ENCODE measurements at places on chromosomes 13 and 19.

- no peak for DNase-seq
Observed at GRCh38 chr13:76813891-76814290, 72.3 kb downstream of the KCTD12 start.

DNA sequence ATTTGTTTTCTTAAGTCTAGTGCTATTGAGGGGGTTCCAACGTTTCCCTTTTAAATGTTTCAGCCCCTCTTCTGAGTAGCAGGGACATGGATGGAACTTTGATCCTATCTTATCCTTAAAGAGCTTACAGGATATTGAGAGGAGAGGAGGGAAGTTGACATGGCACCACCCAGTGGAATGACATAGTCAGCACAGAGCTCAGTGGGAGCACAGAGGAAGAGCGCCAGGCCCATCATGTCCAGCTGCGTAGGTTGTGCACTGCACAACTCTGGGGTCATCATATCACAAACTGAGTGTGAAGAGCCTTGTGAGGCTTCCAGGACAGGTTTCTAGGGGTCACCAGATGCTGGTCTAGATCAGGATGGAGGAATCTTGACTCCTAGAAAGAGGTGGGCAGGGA lies 4.6 kb upstream of the CDC42EP5 start:
- DNase-seq = no peak

DNA sequence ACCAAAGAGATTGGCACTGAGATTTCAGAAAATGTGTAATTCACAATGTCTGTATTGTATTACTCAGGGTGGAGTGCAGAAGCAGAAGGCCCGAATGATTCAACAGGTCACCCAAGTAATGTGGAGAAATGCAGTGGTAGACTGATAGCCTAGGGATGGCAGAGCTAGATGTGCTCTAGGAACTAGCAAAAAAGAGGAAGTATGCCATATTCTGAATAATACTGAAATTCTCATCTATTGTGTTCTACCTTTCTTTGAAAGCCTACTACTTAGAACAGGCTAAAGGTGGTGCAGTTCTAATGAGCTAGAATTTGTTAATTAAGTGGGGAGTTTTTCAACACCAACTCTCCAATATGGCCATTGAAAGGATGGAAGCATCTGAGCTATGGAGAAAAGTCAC lies 1449.8 kb upstream of the MIR17HG start:
- DNase-seq = no peak

- peak; percentile 43 for DNase-seq
Observed at GRCh38 chr13:40026174-40026585, 370.7 kb downstream of the COG6 start.

DNA sequence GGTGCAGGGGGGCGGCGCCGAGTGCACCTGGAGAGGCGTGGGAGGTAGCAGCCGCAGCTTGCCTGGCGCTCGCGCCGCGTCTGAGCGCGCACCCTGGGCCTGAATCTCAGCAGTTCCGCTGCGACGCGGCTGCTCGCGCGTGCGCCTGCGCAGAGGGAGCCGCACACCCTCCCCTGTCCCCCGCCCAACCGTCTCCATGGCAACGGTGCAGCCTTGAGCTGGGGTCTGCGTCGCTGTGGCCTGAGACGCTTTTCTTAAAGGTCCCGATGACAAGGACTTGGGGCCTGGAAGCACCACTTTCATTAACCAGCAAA lies at the start of gene PNMA8B:
PNMA8B (minus strand) TSS at position 82 of the 314 bp plus-strand sequence. CDS start 402 bp downstream, outside the sequence.
- DNase-seq = no peak

DNA sequence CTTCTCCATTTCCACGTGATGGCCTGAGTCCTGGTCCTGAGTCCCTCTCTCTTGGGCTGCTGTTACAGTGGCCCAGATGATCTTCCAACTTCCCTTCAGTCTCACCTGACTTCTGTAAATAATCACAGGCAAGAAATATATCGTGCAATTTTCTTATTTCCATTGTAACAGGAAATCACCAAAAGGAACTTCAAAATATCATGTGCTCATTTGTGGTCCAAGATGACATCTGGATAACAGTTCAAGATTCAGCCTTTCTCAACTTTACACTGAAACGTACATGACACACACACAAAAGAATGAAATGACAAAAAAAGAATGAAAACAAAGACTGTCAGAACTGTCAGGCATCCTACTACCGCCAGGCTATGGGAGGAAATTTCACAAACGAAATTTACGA lies 22.0 kb upstream of the RAP2A start:
- DNase-seq = no peak

- DNase-seq = no peak
Observed at GRCh38 chr13:32164622-32165268, 133.2 kb downstream of the FRY start.

DNA sequence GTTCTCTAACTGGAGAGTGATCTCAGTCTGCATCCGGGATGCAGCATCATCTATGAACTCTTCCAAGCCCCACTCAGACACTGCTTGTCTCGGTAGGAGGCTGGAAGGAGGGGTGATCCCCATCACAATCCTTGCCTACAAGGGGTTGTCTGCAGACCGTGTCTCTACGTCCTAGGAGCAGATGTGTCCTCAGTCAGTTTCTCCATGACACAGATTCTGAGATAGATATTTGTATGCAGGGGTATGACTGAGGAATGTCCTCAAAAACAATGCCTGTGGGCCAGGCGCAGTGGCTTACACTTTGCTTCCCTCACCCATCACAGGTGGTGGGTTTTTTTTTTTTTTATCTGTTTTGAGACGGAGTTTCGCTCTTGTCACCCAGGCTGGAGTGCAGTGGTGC lies 871 bp downstream of the NCR1 start:
- DNase-seq = no peak

- DNase-seq = no peak
Observed at GRCh38 chr13:33213024-33213768, 72.4 kb downstream of the STARD13 start.

DNA sequence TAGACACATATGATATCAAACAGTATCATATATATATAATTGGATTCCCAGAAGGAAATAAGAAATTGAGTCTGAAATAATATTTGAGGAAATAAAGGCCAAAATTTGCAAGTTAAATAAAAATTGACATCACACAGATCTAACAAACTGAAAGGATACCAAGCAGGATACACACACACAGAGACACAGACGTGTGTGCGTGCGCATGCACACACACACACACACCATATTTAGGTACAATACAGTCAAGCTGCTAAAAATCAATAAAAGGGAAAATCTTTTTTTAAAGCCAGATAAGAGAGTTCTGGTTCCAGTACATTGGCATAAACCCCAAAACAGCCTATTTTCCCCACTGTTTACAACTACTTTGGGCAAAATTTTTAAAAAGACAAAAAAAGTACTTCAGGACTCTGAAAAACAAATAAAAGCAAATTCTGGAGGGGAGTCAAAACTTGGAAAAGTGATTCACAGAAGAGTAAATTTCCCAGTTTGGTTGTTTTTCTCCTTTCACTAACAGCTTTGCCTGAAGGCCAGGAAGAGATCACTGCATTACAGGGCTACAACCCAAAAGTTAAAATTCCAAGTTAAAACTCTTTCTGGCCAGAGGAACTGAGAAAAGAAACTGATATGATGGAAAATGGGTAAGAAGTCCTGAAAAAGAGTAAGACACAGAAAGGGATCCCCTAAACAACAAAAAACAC lies 16.2 kb downstream of the MYCBP2 start:
- no peak for DNase-seq

GRCh38 chr13:112876305-112877000 lies 92.6 kb upstream of the MCF2L start:
- DNase-seq = no peak

DNA sequence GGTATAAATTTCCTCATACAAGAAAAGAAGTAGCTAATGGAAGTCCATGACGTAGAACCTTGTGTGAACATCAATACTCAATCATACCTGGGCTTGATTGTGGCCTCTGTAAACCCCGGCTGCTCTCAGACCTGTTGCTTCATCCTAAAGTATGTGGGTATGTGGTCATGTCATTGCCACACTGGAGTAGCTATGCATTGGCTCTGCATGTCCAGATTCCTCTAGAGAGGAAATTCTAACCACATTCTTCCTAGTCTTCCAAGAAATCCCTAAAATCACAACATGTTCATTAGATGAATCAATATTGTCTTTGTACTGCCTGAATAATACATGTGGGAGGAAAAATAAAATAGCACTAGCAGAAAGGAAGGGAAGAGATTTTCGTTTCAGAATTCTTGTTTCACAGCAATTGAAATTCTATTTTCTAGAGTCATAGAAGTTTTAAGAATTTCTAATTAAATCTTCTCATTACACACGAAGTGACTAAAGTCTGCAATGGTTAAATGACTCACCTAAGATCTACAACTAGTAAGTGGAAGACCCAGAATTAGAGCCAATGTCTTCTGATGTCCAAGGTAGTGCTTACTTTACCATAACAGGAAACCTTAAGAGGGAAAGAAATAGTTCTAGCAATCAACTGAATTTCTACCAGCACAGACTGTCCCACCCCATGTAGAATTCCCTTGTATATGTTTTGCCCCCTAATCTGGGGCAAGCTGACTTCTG lies 28.0 kb downstream of the RXFP2 start:
- DNase-seq = no peak

DNA sequence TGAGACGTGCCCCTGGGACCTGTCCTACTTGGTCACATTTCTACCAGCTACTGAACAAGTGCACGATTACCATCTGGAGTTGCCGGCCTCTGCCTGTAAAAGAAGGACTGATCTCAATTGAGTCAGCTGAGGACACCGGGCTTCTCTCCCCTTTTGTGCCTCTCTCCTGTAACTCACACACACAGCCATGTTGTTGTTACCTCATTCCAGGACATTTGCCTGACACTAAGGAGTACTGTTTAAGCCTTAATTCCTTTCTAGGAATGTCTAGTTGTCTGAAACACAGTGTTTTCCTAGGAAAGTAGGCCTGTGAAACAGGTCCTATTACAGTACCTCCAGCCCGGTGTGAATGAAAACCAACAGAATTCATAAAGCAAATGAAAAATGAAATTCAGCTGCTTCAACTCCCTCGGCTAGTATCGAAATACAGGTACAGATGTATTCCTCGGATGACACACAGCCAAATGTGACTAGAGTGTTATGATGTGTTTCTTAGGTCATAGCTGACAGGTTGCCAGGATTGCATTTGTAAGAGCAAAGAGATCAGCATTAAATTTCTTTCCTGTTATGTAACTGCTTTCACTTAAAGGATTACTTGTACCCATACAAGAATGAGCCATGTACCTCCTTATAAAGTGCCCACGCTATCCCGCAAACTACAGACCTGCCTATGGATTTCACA lies 152.0 kb upstream of the IRS2 start:
- no peak for DNase-seq

Measured in activated CD8-positive, alpha-beta memory T cell treated with anti-CD3 and anti-CD28 coated beads, Interleukin-2, amount 50 U/mL, for 4 hours (primary cell).